ENCODE measurements at places on chromosomes 5 and 9.

- no peak for DNase-seq
Measured at GRCh38 chr5:134113363-134113889, 1.1 kb upstream of the TCF7 start.

DNA sequence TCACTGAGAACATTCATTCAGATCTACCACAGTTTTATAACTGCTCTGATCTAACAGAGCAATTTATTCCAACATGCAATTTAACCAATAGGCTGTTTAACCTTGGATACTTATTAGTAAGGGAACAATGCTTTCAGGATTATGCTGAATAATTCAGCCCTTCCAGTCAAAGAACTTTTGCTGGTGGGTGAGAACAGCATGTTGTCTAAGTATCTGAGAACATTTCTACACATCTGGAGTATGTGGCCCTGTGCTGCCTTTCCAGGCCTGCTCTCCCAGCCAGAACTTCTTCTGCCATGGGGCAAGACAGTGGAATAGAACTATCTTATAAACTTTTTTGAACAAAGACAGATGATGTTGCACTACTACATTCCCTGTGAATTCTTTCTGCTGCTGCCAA is 55.8 kb downstream of the NFIB start:
- DNase-seq: no peak

- DNase-seq: no peak
Measured at GRCh38 chr9:5897851-5898250, 7.2 kb downstream of the MLANA start.

DNA sequence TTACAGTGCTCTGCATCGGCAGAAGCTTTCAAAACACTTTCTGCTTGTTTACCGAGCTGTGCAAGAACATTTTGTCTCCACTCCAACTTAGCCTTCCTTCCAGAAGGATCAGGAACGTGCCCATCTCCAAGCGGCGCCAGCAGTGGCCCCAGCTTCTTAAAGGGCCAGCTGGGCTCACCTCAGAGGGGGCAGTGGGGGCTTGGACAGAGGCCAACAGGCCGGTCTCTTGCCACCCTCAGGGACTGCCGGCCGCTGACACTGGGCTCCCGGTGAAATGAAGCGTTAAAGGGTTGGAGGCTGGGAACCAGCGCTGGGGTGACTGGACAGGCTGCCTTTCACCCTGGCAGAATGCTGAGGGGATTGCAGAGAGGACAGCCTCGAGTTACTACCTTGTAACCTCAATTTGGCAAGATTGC is 67.0 kb upstream of the RNU6ATAC start:
- no peak for DNase-seq

- DNase-seq: no peak
Measured at GRCh38 chr9:132802121-132802795, 75.8 kb downstream of the AK8 start.

- DNase-seq: no peak
Measured at GRCh38 chr5:122120493-122120892, 8.9 kb upstream of the ZNF474 start.

- DNase-seq: no peak
Measured at GRCh38 chr5:62603934-62604333, 25.3 kb downstream of the LRRC70 start.

DNA sequence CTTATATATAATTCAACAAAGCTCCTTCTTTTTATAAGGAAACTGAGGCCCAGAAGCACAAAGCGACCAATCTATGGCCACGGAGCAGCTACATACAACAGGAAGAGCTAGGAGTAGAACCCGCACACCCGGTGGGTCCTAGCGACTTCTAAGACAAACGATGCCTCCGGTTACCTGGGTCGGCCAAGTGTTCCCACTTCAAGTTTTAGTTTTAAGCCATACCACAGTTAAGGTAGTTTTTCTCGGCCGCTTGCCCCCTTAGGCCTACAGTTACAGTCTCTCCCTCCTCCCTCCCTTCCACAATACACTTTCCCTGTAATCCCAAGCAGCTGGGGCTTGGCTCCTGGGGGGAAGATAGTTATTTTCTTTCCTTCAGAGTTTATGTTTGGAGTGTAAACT is 533 bp downstream of the SREK1IP1 start:
- DNase-seq: peak; percentile 1

GRCh38 chr5:9924614-9925013 is 294.5 kb upstream of the TAS2R1 start:
- DNase-seq: no peak

- DNase-seq: no peak
Measured at GRCh38 chr5:9588254-9588653, 41.9 kb downstream of the TAS2R1 start.

- DNase-seq: no peak
Measured at GRCh38 chr5:64497386-64497785, 8.4 kb upstream of the RGS7BP start.

DNA sequence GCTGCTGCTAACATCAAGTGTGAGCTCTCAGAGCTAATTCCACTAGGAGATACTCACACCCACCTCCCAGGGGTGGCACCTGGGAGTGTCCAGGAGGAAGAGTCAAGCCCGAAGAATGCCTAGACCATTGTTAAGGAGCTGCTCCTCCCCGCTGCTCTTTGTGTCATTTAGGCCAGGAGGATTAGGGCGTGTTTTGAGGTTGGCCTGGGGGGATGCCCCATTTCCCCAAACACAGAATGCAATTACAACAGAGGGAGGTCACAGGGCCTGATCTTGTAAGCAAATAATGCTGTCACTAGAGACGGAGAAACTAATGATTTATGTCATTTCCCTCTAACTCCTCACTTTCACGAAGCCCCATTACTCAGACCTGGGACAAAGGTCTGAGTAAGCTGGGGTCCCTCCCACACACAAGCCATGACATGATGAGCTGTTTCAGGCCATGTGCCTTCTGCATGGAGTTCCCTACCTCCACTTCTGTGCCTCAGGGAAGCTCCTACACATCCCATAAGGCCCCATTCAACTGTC is 312.5 kb downstream of the ACTL7B start:
- DNase-seq: no peak

DNA sequence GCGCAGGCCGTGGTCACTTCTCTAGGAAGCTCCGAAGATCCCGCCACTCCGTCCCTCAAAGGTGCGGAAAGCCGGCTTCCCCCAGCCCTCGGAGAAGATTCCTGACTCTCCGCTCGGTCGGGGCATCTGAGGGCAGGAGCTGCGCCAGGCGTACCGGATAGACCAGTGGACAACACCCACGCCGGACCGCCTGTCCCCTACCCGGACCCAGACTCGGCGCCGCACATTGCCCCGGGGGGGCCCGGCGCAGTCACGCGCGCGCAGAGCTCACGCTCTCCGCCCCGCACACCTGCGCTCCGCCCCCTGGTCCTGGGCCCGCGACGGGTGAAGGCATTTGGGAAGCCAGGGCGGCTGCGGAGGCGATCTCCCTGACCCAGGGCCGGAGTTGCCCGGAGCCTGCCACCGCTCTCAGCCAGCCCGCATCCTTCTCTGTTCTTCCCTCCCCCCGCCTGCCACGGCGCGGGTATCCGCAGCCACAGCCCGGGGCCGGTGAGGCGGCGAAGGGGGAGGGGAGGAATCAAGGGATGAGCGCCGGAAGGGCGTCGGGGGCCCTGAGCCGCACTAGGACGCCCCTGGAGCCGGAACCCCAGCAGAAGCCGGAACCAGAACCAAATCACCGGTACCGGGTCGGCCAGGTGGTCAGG is 448 bp downstream of the RELL2 start:
- DNase-seq: peak; percentile 38

DNA sequence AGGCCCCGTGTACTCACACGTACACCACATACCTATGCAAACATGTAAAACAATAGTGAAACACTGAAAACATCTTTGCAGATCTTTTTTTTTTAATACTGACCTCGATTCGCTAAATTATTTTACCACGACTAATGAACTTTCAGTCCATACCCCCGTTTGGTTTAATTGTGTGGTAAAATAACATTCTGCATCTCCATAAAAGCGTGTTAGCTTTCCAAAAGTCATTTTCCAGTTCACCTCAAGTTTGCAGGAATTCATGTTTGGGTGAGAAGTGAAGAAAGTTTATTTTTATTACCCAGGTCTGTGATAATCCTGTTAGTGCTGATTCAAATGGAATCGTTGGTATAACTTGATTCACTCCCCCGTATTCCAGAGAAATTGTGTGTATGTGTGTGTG is 652 bp downstream of the ARSK start:
- no peak for DNase-seq

- no peak for DNase-seq
Measured at GRCh38 chr5:75043633-75044264, 8.6 kb downstream of the GCNT4 start.

DNA sequence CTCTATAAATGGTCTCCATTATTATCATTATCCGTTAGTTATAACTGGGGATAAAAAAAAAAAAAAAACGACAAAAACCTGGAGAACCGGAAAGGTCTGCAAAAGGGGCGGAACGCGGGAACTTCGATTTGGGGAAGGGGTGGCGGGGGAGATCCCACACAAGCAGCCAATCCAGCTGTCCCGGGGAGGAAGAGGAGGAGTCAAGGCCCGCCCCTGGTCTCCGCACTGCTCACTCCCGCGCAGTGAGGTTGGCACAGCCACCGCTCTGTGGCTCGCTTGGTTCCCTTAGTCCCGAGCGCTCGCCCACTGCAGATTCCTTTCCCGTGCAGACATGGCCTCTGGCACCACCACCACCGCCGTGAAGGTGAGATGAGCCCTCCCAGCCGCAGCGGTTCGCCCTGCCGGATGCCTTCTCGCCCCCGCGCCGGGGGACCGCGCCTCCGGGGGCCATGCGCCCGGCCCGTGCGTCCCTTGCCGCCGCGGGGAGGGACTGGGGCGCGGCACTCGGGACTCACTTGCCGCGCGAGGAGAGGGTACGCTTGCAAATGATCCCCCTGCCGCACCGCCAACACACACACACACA is at the start of gene MTAP:
TSS of gene MTAP (plus strand) at position 219 of the 583 bp plus-strand sequence. CDS start at position 332, 113 bp downstream.
- DNase-seq: peak; percentile 69

- no peak for DNase-seq
Measured at GRCh38 chr9:6924988-6925563, 167.3 kb downstream of the KDM4C start.

GRCh38 chr9:107425101-107426025 is 64.2 kb downstream of the KLF4 start:
- DNase-seq: peak; percentile 33

DNA sequence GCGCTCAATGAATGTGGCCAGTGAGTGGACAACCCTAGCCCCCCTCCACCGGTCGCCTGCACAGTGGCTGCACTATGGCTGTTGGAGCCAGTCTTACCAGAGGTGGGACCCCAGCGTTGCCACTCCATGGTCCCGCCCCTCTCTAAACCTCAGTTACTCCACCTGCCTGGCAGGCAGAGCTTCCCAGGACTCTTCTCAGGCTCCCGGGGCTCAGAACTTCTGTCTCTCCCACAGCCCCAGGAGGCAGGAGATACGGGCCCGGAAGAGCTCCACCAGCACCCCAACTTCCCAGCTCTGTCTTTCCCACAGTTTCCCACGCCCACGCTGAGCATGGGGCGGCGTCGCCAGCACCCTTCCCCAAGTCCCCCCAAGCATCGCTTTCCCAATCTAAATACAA is 975 bp downstream of the RASGEF1C start:
- DNase-seq: no peak

GRCh38 chr5:10786835-10787234 is 25.8 kb upstream of the DAP start:
- no peak for DNase-seq

- no peak for DNase-seq
Measured at GRCh38 chr5:67815455-67816391, 399.8 kb upstream of the PIK3R1 start.

- no peak for DNase-seq
Measured at GRCh38 chr9:83239747-83240146, 176.8 kb upstream of the RASEF start.

GRCh38 chr5:7317751-7318150 is 78.2 kb upstream of the ADCY2 start:
- DNase-seq: no peak

DNA sequence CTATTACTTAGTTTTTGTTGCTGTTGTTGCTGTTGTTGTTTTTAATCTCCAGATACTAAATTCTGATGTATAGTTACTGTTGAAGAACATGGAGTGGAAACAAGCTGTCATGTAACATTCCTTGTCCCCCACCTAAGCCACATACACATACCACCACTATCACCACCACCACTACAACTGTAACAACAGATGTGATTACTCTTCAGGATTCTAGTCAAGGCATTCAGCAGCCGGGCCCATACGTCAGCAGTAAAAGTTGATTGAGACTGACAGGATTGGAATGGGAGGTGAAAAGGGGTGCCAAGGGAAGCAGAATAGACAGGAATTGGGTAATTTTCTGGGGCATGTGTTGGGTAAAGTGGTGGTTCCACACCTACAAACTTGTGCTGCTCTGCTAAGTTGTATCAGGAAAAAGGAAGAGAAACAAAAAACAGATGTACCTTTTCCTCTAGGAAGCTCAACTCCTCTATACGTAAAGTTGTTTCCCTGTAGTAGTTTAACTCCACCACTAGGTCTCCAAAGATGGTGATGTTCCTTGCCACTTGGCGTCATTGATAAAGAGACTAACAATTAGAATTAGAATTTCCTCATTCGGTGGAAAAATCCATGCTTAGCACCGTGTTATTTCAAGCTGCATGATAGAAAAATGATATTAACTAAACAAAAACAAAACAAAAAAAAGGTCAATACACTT is 138.6 kb downstream of the ARRDC3 start:
- no peak for DNase-seq

GRCh38 chr9:89822996-89823395 is 218.2 kb downstream of the GADD45G start:
- no peak for DNase-seq

GRCh38 chr5:76256116-76256889 is 146.8 kb upstream of the IQGAP2 start:
- DNase-seq: peak; percentile 13

GRCh38 chr9:78668148-78668832 is 371.4 kb downstream of the PSAT1 start:
- no peak for DNase-seq

GRCh38 chr5:139651853-139652787 is 4.0 kb downstream of the CXXC5 start:
- no peak for DNase-seq
